ENCODE measurements at places on chromosomes 13 and 19.

- DNase-seq = no peak
Observed at GRCh38 chr19:42125536-42125935, 6.7 kb downstream of the POU2F2 start.

DNA sequence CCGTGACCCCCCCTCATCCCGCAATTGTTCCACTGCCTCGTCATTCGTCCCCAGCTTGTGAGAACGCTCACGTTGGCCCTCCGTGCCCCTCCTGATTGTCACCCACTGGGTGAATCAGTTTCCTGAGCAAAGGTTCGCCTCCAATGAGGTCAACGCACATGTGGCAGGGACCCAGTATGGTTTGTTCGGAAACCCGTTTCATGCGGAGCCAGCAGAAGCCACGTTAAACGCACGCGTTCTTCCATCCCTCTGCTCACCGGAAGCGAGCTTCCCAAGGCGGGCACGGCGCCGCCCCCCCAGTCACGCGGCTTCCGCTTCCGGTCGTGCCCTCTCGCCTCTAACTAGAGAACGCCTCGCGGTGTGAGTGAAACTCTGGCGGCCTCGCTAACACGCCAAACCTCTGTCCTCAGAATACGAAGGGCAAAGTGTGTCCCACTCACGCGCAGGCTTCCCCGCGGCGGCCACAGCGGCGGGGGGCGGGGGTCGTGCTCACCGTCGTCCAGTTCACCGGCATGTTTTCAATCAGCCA, 18.0 kb upstream of the CFAP97D2 start:
- no peak for DNase-seq

DNA sequence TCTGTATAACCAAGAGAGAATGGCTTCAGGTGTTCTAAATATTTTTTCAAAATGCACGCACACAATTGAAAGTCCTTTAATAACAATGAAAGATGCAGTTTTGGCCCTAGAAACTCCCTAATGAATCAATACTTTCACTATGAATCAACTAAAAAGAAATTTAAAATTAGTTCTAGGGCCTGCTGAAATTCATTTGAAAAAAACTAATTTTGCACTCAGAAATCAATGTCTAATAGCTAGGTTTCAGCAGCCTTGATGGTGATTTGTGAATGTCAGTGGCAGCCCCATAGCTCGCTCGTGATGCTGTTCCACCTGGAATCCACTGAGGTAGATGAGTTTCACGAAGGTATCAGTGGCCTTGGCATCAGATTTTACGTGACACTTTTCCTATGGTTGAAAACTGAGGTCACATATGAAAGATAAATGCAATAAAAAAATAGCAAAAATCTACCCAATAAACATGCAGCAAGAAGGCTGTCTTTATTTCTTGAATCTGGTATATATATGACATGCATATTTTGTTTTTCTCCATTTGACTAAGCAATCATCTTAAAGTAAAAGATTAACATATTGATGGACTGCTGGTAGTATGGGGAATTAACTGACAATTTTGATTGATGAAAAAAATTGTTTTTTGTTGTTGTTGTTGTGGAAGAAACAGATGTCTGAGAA, 141.0 kb downstream of the AKAP11 start:
- no peak for DNase-seq

DNA sequence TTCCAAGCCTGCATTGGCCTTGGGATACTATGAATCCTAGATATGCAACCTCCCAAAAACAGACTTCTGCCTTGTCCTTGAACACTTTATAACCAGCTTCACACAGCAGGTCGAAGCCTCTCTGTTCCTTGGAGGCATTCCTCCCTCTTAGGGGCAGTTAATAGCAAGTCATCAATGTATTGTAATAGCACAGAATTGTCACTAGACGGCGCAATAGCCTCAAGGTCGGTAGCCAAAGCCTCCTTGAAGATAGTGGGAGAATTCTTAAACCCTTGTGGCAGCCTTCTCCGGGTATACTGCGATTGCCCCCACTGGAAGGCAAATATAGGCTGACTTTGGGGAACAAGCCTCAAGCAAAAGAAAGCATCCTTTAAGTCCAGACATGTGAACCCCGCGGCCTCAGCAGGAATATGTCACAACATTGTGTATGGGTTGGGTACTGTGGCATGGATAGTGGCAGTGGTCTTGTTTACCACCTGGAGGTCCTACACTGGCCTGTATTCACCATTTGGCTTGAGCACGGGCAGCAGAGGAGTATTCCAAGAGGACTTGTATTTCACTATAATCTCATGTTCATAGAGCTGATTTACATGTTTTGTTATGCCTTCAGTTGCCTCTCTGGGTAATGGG, 61.1 kb downstream of the ZNF431 start:
- DNase-seq = peak; percentile 8

GRCh38 chr19:44824761-44825160, 15.9 kb downstream of the BCAM start:
- no peak for DNase-seq

DNA sequence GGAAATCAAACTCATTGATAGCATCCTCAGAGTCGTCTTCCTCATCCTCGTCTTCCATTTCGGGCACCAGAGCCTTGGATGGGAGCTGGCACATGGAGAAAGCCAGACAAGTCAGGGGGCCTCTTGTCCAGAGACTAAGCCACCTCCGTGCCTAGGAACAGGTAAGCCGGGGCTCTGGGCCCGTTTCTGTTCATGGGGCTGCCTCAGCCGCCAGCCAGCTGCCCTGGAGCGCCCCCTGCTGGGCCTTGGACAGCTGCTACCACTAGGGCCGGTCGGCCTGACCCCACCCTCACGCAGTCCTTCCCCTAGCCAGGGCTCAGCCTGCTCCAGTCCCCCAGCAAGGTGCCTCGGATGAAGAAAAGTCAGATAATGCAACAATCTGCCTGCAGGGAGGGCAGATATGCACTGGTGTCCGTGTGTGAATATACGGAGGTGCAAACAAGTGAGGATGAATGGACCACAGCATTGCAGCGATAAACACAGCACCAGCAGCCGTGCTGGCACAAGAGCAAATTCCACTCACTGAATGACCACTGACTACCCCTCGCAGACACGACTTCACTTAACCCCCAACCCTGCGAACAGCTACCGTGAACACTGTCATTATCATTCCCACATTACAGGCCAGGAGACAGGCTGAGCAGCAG, 11.9 kb upstream of the PRKD2 start:
- DNase-seq = peak; percentile 86

DNA sequence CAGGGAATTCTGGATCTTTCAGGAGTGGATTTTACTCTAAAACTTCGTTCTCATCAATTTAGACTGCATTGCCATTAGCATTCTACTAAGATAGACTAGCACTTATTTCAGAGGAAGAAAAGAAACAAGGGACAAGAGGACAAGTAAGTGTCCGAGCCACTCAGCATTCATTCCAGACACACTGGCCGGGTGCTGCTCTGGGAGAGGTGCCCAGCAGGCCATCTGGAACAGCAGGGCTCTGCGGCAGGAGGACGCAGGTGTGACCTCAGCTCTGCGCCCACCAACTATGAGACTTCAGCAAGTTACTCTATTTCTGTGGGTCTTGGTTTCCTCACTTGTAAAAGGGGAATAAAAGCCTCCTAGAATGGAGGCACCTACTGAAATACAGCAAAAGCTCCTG, 4.2 kb downstream of the EPS15L1 start:
- DNase-seq = no peak

DNA sequence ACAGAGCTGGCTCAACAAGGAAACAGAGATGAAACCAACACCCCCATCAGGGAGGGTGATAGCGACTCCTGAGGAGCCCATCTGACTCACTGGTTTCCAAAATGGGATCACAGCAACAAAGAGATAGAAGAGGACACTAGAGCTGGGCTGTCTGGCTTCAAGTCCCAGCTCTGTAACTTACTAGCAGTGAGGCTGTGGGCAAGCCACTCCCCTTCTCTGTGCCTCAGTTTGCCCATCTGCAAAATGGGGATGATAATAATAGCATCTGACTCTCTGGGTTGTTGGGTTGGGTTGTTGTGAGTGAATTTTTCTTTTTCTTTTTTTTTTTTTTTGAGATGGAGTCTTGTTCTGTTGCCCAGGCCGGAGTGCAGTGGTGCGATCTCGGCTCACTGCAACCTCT, 14.3 kb downstream of the IGSF23 start:
- no peak for DNase-seq

DNA sequence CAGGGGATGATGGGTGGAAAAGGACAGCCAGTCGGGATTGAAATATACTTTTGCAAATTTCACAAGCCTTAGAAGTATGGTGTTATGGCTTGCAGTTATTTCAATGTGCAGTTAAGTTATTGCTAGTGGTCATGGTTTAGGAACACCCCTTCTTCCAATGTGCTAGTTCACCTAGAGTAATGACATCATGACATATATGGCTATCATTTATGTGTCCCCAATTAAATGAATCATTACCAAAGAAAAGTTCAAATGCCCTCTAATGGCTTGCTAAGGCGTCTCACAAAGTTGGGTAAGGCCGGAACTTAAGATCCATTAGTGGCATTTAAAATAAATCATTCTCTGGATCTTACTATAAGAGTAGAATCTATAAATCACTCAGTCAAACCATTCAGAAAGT, 271.6 kb downstream of the SPRY2 start:
- no peak for DNase-seq

DNA sequence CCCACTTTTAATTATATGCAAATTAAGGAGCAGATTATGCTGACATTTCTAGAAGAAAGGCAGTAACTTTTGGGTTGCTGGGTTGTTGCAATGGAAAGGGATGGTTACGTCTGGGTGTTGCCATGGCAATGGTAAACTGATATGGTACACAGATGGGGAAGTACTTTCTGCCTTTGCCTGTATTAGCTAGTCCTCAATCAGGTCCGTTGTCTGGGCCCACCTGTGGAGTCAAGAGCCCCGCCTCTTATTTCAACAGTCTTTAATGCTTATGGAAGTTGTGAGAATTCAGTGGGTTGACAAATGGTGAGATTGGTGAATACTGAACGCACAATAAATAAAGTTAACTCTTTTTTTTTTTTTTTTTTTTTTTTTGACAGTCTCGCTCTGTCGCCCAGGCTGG, 30.6 kb upstream of the DPP9 start:
- DNase-seq = no peak

DNA sequence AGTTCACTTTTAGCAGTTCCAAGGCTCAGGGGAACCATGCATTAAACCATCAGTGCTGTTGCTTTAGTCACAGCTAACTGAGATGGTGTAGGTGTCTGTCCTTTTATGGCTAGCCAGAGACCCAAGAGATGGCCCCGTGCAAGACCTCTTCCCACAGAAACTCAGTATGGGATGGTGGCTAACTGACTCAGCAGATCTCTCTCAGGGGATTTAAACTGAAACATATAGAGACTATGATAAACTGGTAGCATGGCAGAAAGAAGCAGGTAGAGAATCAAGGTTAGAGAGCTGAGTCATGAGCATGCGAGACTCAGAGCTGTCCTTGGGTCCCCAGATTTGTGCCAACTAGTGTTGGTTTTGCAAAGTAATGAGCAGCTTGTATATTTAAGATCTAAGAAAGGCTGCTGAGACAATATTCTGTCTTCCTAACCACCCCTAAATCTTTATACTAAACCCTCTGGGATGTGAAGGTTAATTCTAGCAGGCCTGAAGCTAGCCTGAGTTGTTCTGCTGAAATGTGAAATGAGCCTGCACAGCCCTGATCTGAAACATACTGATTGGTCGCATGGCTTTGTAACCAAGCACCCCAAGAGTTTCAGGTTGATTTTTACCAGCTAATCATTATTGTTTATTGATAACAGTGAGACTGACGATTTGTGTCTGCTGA, 6.5 kb upstream of the SCEL start:
- DNase-seq = no peak

- DNase-seq = no peak
Observed at GRCh38 chr19:43105496-43105895, 23.0 kb upstream of the PSG2 start.

DNA sequence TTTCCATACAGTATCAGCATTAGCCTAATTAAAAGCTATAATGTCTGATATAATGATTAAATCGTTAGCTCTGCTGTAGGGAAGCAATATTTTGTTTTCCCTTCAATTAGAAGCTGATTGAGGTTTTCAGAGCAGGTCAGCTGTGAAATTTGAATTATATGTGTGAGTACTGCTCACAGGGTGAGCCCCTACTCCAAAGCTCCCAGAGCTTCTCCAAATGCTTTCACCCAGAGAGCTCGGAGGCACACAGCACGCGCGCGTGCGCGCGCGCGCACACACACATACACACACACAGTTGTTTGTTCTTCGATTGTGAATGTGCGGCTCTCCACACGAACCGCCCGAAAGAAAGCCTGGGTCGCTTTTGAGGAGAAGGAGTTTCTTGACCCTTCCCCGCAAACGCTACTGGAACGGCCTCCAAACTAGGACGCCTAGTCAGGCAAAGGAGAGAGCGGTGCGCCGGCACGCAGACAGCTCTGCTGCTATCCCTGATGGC, 4.8 kb upstream of the SOX1 start:
- no peak for DNase-seq

DNA sequence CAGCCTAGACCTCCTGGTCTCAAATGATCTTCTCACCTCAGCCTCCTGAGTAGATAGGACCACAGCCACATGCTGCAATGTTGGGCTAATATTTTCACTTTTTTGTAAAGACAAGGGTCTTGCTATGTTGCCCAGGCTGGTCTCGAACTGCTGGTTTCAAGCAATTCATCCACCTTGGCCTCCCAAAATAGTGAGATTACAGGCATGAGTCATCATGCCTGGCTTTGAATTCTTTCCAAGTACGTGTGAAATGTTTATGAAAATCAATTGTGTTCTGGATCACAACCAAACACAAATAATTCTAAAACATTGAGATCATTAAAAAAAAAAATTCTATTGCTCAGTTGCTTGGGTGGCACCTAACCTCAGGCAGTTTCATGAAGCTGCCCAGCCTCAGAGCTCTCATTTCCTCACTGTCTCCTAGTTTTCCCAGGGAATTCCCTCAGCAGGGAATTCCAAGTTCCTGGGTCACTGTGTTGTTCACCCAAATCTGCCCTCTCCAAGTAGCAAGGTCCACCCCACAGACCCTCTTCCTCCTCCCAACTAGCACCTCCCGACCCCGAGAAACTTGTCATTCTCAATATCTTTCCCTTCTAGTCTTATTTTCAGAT, 44.8 kb downstream of the ING1 start:
- no peak for DNase-seq

GRCh38 chr19:52473655-52474350, 20.4 kb downstream of the ZNF578 start:
- no peak for DNase-seq

Measured in stimulated activated CD4-positive, alpha-beta T cell treated with anti-CD3 and anti-CD28 coated beads, Interleukin-2, amount 100 ng/mL, for 48 hours (primary cell).